ENCODE measurements at places on chromosomes 1 and 21.

DNA sequence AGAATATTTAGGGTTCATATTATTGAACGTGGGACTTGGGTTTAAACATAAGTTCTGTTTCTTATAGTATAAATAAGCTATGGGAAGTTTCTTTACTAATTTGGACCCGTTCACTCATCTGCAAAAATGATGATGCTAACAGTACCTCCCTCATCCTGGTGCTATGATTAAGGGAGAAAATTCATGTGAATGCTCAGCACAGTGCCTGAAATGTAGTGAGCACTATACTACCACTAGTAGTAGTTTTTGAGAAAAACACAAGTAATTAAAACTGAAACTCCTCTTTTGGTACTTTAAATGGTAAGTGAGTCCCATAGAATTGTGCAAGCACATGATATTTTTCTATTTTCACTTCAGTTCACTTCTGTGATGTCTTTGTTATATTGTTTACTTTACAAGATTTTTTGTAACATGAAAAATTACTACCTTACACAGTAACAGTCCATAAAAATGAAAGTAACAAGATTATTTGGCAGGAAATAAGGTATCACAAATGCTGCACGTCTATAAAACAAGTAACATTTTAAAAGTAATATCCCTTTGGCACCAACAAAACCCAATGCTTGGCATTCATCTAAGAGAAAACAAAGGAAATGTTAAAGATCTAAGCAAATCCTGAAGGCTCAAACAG is 11.3 kb upstream of the PTPRC start:
- no peak for DNase-seq

DNA sequence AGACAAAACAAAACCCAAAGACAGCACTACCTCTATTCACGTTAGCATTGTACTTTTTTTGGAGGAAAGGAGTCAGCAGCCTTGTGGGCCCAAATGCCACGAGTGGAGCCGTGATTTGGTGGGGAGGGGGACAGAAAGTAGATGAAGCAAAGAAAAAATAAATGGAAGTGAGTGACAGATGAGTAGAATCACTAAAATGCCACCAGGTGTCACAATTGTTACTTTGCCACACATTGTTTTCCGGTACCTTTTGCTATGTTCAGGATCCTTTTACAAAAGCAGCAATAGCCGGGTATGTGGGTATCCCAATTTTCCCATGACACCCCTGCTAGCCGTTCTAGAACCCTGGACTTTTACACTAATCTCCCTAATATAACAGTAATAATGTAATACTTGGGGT is 85.0 kb upstream of the AK4 start:
- DNase-seq: no peak

DNA sequence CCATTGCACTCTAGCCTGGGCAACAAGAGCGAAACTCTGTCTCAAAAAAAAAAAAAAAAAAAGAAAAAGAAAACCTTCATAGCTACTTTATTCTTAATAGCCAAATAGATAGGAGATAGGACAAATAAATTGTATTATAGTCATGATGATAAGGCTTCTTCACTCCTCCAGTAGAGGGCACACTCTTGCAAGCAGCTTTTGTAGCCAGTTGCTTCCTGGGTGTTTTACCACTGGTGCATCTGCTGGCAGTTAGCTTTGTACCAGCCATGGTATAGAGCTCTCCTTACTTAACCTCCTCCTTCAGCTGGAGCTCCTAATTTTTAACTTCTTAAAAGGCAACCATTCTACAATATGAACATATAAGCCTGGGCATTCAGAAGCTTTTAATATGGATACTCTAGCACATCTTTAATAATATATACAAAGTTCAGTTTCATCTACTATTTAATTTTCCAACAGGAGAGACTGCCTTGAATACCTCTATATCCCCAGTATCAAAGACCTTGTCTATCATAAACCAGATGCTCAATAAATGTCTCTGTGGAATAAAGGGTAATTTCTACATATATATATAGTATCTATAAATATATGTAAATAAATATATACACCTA is 35.8 kb downstream of the EVI5 start:
- DNase-seq: peak; percentile 61

DNA sequence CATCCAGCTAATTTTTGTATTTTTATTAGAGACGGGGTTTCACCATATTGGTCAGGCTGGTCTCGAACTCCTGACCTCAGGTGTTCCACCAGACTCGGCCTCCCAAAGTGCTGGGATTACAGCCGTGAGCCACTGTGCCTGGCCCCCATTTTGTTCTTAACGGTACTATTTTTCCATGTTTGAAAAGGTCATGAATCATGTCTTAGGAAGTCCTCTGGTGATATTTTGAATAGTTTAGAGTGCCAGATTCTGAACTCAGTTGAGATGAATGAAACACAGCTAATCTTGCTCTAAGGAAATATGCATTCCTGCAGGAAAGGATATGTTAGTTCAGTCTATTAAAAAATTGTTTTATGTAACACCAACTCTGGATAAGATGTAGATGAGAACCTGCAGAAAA is 62.6 kb upstream of the ATP2B4 start:
- no peak for DNase-seq
